ENCODE measurements at places on chromosomes 16 and 17.

- no peak for DNase-seq
Observed at GRCh38 chr17:74274060-74274708, at the start of gene DNAI2. DNAI2 (plus strand) TSS chr17:74274234; CDS start chr17:74281818, 7,584 bp downstream.

DNA sequence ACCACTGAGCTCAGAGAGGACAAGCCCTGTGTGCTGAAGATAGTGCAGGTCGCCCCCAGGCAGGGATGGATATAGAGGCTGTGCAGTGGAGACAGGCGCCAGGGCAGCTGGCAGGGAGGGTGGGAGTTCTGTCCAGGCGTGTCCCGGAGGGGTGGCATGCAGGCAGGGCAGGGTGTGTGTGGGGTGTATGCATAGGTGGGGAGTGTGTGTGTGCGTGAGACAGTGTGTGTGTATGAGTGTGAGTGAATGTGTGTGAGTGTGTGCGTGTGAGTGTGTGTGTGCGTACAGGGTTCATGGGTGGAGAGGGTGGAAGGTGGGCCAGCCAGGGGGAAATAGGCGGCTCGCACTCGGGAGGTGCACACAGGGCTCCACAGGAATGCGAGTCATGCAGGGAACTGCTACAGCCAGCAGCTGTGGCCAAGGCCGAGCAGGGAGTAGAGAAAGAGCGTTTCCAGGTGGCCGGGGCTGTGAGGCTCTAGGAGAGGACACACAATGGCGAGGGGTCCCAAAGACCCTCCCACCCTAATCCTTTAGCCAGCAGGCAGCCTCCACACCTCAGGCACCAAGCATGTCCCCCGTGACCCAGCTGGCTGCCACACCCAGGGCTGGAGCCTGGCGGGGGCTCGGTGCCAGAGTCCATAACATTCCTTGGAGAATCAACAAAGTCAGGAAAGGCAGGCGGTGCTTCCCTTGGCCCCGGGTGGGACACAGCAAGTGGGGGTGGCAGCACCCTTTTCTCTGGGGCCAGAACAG, 4.6 kb downstream of the PLCD3 start:
- DNase-seq: no peak

DNA sequence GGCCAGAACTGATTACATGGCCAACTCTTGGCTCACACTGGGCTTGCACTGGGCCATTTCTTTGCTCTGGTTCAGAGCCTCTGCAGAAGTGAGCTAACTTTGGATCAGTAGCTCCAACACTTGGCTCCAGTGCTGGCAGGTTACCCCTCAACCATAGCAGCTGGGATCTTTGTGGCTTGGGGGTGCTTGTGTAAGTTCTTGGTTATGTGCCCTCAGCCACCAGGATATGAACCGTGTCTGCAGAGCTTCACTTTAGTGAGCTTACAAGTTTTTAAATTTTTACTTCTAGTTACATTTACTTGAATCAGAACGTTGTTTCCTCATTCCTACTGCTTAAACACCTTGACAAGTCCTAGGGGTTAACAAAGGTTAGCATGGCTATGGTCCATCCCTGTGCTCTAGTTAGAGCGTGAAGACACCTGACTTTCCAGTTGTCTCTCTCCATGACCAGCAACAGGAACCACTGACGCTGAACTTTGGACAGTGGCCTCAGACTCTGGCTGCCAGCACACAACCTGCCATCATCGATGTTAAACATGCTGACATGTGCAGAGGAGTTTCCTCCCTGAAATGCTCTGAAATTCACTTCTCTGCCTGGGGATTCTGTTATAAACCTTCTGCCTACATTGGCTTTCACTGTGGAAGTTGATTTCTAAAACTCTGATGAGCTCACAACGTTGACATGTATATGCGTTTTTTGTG, 4.1 kb downstream of the PDF start:
- no peak for DNase-seq

- DNase-seq: no peak
Observed at GRCh38 chr16:83227336-83227735, 580.4 kb upstream of the HSBP1 start.

- DNase-seq: no peak
Observed at GRCh38 chr17:41474863-41475262, 6.1 kb downstream of the KRT35 start.

DNA sequence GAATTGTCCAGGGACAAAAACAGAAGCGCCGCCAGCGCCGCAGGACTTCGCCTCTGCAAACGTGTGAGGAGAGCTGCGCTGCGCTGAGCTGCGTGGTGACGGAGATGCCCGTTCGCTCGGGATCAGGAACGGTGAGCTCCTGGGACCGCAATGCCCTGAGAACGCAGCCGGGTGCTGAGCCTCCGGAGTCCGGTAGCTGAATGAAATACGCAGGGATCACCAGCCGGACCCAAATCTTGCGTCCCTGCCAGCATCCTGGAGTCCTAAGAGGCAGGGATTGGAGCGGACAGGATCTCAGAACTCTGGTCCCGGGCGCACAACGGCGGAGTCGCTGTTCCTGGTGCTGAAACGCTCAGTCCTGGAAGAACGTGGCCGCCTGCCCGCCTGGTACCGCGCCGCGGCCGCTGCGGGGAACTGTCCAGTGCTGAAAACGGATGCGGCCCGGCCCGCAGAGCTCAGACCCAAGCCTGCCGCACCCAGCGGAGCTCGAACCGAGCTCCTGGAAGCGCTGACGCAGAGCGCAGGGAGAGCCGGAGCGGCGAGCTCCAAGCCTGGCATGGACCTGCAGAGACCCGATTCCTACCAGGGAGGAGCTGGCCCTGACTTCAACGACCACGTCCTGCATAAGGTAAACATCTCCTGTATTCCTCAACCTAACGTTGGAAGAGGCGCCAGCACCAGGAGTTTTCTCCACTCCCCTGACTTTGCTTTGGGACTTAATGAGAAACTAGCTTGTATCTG, 41.5 kb downstream of the CD300LF start:
- peak; percentile 87 for DNase-seq

DNA sequence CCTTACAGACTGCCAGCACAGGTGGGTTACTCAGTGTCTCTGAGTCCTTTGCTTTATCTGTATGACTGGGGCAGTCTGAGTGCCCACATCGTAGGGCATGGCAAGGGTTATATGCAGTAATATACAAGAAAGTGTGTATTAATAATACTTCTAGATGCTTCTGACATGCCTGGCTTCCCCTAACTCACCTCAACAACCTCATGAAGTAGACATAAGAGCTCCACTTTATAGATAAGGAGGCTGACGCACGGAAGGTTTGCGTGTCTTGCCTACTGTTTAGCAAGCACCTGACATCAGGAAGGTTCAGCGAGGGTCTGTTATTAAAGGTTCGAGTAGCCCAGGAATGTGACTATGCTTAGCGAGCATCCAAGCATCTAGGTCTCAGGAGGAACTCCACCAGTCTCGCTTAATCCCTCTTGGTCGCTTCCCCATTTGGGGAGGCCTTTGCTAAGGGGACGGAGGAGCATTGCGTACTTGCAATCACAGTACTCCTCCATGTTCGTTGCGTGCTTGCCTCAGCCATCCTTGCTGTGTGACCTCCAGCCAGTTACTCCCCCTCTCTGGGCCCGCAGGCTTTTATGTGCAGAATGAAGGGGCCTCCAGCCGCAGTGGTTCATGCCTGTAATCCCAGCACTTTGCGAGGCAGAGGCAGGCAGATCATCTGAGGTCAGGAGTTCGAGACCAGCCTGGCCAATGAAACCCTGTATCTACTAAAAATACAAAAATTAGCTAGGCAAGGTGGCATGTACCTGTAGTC, 1.6 kb downstream of the KCNG4 start:
- no peak for DNase-seq
